Stimulated activated CD8-positive, alpha-beta memory T cell treated with anti-CD3 and anti-CD28 coated beads, Interleukin-4, amount 100 ng/mL, for 1 hour (primary cell): ENCODE measurements at places on chromosomes 6 and 20.

GRCh38 chr6:104682722-104683643 lies 176.7 kb downstream of the HACE1 start:
- DNase-seq: peak; percentile 46

DNA sequence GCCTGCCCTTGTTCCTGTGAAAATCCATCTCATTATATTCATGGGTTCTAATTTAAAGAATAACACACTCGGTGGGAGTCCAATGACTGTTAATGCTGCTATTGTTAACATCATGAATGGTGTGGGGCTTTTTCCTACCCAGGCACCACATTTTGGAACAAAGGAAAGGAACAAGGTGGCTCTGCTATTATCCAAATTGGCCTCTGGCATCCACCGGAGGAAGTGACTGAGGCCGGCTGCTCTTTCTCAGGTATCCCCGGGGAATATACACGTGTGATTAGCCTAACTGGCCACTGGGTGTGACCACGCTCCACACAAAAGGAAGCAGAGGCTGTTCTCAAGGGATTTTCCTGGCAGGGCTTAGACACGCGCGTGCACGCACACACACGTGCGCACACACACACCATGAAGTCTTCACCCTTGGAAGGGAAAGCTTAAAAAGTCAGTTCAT lies 601.2 kb upstream of the ARID1B start:
- DNase-seq: no peak

- no peak for DNase-seq
These were observed 359.3 kb downstream of the SYNE1 start for GRCh38 chr6:152277826-152278329.

DNA sequence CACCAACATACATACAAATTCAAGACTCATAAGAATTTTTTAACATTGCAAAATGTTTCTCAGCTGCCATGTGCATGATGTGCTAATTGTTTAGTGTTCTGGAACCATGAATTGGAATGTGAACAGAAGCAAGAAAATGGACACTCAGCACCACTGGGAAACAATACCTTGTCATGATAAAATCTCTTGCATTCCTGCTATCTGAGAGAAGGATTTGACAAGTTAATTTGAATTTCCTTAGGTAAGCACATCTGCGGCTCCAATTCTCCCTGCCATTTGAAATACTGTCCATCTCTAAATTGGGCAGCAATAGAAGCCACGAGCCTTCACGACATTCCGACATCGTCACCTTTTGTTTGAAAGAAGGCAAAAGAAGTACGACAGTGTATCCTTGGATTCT lies 1104.6 kb upstream of the MAP3K7 start:
- DNase-seq: no peak

- no peak for DNase-seq
These were observed 37.6 kb downstream of the HTR1B start for GRCh38 chr6:77425671-77426070.

DNA sequence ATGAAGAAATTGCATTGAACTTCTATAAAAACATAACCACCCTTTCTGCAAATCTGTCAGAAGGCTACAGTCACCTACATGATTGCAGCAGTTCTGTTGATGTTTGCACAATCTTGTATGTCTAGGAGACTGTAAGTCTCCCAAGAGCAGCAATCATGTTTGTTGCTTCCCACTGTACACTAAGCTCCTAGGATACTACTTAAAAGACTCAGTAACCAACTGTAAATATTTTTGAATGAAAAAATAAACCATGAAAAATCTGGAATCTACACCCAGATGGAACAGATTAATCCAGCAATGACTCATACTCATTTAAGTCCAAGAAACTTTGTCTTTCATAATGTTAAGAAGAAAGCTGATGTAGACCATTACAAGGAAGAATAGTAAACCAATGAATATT lies 168.5 kb upstream of the ATXN1 start:
- DNase-seq: no peak

DNA sequence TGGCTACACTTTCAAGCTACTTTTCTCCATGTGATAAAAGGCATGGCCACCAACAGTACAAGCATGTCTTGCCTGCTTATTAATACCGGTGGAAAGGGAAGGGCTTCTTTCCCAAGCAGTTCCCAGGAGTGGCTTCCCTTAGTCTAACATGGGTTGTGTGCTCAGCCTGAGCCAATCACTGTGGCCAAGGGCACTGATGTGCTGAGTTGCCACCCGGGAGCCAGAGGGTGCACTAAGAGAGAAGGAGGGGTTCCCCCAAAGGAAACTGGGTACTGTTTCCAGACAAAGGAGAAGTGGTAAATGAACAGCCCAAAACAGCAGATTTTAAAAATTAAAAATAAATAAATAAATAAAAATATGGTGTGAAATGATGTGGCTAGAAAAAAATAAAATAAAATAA lies 68.5 kb downstream of the BANF2 start:
- no peak for DNase-seq
